ENCODE measurements at places on chromosomes 6 and 20.

- DNase-seq, result no peak
Observed at GRCh38 chr20:40855269-40855668, 166.2 kb upstream of the MAFB start.

DNA sequence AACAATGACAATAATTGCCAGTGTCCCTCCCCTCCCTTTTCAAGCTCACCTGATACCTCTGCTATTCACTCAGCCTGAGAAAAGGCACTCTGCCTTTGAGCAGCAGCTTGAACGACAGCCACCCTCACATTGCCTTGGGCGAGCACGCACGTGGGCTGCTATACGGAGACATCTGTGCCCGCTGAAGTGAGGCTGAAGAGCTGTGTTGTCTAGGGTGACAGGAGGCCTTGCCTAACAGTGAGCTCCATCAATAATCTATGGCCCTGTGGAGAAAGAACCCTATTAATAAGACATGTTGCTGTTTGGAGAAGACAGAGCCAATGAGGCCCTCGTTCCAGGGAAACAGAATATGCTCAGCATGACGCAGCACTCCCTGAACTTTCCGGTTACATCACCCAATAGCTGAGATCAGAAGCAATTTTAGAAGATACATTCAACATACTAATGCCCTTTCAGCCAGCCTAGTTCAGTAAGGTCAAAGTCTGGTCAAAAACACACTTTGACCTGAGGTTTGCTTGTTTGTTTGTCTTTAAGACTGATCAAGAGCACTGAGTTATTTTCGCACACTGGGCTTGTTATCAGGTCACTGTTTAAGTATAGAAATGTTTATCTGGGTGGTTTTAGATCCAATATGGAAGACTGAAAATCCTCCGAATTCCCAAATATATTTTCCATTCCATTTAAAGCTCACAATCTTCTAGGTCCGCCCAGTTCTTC, 30.6 kb downstream of the RBM24 start:
- DNase-seq, result no peak

DNA sequence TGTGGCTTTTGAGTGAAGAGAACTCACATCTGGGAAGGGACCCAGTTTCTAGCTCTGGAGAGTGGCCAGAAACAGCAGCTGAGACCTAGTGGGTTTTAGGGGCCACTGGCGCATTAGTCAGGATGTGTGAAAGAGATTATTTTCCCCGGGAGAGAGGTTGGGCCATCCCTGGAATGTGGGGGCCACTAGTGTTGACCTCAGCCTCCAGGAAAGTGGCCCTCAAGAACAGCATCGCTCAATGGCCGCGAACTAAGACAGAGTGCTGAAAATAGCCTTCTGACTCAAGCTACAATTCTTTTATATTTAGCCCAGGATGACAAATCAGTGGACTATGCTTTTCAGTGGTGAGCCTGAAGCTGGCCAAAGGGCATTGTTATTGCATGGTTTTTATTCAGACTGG, 210.4 kb upstream of the RNF24 start:
- no peak for DNase-seq

DNA sequence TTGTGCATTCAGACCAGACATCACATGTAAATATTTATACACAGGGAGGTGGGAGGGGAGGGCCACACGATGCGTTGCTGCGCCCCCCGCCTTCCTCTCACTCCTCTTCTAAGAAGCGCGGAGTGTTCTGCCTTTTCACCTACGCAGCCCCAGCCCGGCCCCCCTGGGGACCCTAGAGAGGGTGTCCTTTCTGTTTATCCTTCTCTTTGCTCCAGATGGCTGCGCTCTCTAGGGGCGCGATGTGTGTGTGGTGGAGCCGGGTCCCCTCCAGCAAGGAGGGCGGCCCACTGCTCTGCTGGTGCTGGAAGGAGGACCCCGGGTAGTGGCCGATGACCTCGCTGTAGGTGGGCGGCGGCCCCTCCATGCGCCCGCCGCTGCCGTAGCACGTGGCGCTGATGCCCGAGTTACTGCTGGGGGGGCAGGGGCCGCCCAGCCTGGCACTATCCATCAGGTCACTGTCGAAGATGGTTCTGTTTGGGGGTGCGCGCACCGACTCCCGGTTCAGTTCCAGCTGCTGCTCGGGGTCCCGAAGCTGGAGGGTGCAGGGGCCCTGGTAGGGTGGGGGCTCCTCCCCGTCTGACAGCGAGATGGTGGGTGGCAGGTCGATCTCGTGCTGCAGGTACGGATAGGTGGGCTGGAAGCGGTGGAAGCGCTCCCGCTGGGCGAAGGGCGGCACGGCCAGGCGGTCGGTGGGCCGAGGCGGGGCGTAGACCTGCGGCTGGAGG, 31.8 kb upstream of the ZBP1 start:
- no peak for DNase-seq

DNA sequence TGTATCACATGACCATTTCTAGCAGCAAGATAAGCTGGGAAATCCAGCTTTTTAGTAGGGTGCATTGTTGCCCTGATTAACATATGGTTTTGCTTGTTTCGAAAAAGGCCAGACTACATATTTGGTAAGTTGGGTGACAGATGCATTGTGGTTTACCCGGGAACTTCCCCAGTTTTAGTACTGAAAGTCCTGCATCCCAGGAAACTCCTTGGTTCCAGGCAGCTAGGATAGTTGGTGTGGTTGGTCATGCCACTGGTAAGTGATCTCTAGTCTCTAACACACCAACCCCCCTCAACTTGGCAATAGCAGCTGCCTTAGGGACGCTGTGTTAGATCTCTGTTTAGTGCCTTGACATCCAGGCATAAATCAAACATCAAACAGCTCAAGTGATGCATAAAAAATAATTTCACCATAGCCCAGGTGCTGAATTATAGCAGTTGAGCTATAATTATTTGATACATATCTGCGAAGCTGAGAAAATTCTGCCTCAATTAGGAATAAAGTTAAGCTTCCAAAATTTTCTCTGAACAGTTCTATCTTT, 216.5 kb downstream of the TFAP2C start:
- no peak for DNase-seq

GRCh38 chr20:19460386-19460785, 247.9 kb downstream of the SLC24A3 start:
- no peak for DNase-seq

DNA sequence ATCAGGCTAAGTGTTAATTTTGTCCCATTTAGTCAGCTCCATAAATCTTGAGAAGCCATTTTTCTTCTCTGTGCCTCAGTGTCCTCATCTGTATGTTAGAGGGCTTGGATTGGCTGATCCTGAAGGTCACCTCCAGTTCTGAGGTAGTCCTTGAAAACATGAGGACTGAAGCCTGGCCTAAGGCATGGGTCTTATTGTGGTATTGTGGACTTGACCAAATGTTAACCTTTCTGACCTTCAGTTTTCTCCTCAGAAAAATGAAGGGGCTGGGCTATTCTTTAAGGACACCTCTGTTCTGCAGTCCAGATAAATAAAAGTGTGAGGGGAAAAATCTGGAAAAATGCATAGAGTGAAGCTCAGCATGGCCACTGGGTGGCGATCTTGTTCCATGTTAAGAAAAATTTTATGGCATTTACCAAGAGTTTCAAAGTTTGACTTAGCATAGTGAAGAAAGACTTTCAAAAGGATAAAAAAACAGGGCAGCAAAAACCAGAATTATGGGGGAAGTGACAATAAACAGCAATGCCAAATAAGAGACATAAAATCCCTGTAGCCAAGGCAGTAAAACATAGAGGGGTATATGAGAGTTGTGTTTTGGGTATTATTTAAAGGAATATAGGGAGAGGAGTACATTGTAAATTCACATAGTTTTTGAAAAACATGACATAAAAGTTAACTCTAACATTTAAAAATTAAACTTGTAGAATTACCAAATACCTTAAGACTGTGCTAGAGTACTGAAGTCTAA, 13.2 kb upstream of the TFB1M start:
- peak; percentile 76 for DNase-seq

GRCh38 chr6:137975188-137975940, 108.3 kb downstream of the TNFAIP3 start:
- DNase-seq, result no peak
